ENCODE measurements at places on chromosomes 1 and 21. TPM values are rescaled to one million over a fixed set of nuclear protein-coding genes. Genes with fewer than 3 reads are reported as not detected.

- ATAC-seq: no peak
These were observed 57.4 kb upstream of the ADAMTS5 start for GRCh38 chr21:27024301-27024700.

DNA sequence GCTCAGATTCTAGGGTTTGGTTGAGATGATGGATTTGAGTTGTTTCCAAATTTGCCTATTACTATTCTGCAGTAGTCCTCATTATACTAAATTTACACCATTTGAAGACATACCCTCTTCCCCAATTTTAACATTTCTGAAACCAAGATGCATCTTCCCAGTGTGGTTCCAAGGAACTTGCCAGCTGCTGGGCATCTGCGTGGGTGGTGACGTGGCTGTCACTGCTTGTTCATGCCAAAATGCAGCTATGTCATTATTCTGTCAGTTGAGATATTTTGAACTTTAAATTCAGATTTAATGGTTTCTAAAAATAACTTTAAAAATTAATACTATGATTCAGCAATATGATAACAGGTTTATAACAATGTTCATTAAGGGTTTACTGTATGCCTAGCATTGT lies 1.2 kb downstream of the ZFP69 start:
- ATAC-seq: no peak

DNA sequence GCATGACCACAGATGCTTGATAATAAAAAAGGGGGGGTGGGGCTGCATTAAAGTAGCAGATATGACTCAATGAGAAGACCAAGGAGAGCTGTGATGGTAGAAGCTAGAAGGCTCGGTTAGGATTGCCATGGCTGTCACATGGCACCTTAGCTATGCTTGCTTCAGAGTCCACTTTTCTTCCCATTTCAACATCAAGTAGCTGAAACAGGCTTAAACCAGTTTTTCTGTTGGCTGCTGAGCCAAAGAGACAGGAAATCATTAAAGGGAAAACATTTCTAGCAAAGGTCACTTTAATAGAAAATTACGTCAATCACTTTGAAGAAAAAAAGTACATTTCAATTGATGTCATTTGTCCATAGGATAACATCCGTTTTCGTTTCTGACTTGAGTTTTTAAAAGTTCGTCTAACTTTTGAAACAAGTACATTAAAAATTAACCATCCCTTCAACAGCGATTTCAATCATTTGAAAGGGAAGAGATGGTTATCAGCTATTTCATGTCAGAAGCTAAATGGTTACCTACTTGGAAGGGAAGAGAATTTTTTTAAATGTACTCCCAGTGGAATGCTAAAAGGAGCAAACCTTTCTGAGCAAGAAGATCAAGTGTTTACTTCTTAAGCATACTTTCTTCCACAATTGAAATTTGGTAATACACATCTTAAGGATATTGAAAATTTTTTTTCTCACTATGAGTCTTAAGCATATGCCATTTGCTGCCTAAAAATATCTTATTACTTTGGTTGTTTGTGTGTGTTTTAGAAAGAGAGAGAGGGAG lies 488.1 kb upstream of the PRMT6 start:
- ATAC-seq: no peak

SNIP1 gene
- total RNA-seq: 17.8 TPM

ABCG1 gene
- total RNA-seq: 18.5 TPM

- no peak for ATAC-seq
These were observed 57.5 kb upstream of the DISP3 start for GRCh38 chr1:11421443-11421842.

DNA sequence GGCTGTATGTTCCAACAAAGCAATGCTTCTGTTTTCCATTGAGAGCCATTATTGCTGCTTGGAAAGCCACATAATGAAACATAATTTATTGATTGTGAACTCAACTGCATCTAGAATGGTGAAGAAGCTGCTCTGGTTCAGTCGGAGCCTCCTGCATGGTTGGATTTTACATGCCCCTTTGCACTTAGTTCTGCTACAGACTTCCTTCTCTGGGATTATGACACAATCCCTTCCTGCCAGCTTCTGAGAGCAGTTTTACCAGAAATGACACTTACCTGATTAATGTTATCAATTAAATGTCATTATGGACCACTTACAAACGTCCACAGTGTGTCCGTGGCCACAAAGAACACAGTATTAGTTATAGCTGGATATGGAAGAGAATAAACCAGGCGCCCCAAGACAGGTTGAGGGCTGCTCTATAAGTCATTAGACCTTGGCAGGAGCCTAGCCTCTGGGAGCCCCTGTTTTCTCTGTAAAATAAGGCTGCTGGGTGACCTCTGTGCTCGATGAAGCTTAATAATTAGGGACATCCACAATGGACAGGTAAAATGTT lies 7.0 kb upstream of the CD58 start:
- ATAC-seq: no peak

- no peak for ATAC-seq
These were observed 356.9 kb downstream of the SIPA1L2 start for GRCh38 chr1:232273011-232273410.

GRCh38 chr1:178337091-178337706 lies 159.6 kb downstream of the CLEC20A start:
- no peak for ATAC-seq

DNA sequence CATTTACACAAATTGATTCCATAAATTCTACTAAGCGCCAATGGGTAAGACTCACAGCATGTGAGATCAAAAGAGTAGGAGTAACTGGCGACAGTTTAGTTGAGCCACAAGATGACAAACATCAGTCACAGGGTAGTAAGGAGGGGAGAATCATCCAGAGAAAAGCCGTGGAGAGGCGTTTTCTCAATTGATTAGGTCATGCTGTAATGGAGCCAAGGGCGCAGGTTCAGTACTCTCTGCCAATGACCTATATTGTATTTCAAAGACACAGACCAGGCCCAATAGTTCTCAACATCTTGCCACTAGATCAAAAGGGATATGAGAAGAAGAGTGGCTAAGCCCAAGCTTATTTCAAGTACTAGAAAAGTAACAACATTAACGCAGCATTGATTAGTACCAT lies 467.5 kb downstream of the SMYD3 start:
- ATAC-seq: no peak

SLC25A44 gene
- total RNA-seq: 9.4 TPM

GRCh38 chr1:68120136-68120791 lies 69.8 kb upstream of the DIRAS3 start:
- peak; percentile 79 for ATAC-seq

SLC2A5 gene
- total RNA-seq: 0.58 TPM

DNA sequence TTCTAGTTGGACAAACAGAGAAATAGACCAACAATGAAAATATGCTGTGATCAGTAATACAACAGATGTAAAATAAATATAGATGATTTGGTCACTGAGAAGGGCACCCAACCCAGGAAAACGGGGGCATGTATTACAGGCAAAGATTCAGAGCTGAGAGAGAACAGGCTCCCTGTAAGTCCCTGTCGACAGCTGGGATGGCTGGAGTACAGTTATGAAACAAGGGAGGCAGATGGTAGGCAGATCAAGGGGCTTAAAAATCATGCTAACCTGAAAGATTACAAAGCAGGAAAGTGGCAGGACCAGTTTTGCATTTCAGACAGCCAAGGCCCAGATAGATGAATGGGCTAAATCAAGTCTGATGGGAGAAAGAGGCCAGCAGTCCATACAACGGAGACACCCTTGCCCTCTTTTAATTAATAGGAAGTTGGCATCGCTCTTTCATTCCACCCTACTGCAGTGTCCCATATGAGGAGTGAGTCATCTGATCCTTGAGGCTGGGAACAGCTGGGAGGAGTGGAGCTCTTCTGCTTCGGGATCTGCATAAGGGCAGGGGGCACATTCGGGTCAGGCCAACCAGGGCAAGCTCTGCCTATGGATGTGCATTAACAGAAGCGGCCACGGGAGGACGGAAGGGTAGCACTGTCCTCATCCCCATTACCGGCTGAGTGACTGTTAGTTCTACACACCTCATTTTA lies 171.1 kb downstream of the DAB1 start:
- no peak for ATAC-seq

DNA sequence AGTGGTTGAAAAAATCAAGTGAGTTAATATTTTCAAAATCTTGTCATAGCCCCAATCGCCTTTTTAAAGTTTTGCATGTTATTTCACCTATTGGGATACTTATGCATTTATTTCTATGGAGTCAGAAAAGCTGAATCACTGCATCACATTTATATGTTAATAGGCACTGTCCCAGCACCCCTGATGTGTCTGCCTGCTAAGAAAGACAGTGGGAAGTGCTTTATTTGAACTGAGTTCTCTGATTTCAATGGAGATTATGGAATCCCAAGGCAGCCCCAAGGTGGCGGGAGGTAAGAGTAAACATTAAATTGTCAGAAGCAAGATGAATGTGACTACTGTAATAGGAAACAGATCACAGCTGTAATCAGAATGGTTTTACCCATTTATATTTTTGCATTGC lies 2225.7 kb downstream of the NCAM2 start:
- ATAC-seq: no peak

DNA sequence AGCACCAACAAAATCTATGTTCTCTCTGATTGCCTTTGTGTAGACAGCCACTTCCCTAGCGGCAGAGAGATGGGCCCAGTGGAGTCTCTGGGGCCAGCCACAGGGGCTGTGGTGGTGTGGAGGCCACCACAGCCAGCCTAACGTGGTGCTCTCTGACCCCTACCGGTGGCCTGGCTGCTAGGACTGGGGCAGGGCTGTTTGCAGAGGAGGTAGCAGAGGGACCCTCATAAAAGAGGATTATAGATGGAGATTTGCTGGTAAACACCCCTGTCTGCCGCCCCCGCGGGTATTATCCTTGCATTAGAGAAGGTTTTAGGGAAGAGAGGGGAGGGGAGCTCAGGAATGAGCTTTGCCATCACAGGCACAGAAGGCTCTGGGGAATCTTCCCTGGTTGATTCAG lies 310.3 kb upstream of the VAMP3 start:
- ATAC-seq: no peak

RUNX3 gene
- total RNA-seq: 1.9 TPM

All from gastroesophageal sphincter (tissue), 4 donors.